ENCODE measurements at places on chromosomes 3 and 15. TPM values are rescaled to one million over a fixed set of nuclear protein-coding genes. Genes with fewer than 3 reads are reported as not detected.

The H1-8 gene
- total RNA-seq = not detected

The XIRP1 gene
- total RNA-seq = not detected

The THAP10 gene
- total RNA-seq = 1.4 TPM

The CTXND1 gene
- total RNA-seq = 0.42 TPM

The CHL1 gene
- total RNA-seq = 7.9 TPM

The PLA2G4B gene
- 4.1 TPM for total RNA-seq

The AP4E1 gene
- 10.7 TPM for total RNA-seq

The LRTM1 gene
- not detected for total RNA-seq

- no peak for DNase-seq
Observed at GRCh38 chr3:66553441-66554113, 52.8 kb upstream of the LRIG1 start.

DNA sequence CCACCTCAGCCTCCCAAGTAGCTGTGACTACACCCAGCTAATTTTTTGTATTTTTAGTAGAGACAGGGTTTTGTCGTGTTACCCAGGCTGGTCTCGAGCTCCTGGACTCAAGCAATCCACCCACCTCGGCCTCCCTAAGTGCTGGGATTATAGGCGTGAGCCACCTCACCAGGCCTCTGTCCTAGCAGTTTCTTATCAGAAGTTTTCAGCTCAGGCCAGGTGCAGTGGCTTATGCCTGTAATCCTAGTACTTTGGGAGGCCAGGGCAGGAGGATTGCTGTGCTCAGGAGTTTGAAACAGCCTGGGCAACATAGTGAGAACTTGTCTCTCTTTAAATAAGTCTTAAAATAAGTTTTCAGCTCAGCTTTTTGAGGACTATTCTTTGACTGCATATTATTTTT lies 48.4 kb downstream of the SGO1 start:
- no peak for DNase-seq

GRCh38 chr3:183904833-183905780 lies 20.4 kb upstream of the PARL start:
- DNase-seq = no peak

GRCh38 chr15:69114331-69114928 lies 46.0 kb upstream of the GLCE start:
- DNase-seq = no peak

DNA sequence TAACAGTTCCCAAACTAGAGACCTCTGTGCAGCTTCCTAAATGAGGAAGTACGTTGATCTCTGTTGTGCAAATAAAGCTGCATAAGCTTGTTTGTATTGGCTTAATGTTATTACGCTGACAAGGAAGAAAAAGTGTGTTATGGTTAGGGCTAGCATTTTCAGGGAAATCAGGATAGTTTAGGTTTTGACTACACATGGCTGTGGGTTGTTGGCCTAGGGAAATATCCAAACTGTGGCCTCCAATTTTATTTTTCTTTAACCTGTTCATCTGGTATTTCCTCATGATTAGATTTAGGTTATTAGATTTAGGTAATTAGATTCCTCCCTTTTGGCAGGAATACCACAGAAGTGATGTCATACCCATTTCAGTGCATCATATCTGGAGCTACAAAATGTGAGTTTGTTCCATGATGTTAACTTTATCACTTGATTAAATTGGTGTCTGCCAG lies 8.7 kb upstream of the MCCC1 start:
- no peak for DNase-seq

DNA sequence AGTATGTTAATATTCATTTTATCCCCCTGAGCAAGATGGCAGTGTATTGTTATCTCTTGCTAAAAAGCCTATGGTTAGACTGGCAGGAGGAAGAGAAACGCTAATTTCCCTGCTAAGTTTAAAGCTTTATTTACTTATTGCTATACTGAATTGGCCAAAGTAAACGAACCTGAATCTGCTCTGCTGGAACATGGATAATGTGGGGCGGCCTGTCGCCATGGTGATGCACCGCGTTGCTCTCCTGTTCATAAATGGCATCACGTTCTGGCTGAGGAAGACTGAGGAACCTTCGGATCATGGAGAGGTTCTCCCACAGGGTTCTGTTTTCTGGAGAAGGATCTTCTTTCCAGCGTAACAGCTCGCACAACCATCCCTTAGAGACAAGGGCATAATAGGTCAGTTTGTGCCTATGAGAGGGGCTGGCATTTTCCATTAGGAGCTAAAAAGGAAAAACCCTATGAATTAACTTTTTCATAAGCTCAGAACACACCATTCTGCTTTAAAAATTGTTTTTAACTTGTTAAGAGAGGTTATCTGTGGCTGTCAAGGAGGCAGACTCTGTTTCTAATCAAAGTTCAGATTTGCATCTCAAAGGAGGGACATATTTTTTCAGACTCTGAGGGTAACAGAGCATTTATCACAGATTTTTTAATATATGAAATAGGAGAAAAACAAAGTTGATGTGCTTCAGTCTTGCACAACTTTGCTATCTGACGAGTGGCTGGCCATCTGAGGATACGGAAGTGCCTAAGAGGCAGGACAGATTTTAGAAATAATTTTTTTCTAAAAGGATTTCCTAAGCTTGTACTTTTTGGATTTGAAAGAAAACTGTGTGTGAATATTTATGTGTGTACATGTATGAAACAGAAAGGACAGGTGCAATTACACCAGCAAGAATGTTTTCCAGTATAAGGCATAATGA lies 73.1 kb downstream of the SATB1 start:
- peak; percentile 74 for DNase-seq

DNA sequence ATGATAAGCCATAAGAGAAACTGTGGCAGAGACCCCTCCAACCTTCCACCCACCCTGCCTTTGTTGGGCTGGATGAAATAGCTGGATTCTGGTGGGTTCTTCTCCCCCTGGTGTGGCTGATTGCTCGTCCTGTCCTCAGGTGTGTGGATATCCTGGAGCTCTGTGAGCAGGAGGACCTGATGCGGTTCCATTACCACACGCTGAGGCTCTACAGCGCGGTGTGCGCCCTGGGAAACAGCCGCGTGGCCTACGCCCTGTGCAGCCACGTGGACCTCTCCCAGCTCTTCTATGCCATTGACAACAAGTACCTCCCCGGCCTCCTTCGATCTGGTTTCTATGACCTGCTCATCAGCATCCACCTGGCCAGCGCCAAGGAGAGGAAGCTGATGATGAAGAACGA lies 306.3 kb upstream of the CHRM5 start:
- no peak for DNase-seq

DNA sequence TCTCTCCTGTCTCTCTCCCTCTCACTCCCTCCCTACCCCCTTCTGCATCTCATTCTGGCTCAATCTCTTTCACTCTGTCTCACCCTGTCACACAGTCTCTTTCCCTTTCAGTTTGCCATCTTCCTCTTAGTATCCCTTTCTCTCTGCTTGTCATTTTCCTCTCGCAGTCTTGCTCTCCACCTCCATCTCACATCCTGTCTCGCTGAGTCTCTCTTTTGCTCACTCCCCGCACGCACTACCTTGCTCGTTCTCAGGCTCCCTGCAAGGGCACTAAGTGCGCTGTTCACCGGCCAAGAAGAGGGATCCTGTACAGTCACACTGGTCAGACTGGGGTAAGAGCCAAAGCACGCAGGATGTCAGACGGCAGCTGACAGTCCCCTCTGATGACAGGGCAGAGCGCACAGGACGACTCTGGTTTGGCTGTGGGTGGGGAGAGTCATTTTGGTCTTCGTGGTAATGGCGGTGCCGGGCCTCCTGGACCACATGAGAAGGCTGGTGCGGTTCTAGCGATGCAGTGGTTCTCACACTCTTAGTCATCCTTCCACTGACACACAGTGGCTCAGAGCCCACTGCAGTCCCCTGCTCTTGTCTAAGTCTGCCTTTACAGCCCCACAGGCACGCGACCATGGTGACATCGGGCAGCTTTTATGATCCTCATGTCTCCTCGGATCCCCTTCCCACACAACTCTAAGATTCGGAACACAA lies 356.8 kb downstream of the FOXP1 start:
- no peak for DNase-seq

- no peak for DNase-seq
Observed at GRCh38 chr15:32885713-32886112, 167.9 kb downstream of the GREM1 start.

DNA sequence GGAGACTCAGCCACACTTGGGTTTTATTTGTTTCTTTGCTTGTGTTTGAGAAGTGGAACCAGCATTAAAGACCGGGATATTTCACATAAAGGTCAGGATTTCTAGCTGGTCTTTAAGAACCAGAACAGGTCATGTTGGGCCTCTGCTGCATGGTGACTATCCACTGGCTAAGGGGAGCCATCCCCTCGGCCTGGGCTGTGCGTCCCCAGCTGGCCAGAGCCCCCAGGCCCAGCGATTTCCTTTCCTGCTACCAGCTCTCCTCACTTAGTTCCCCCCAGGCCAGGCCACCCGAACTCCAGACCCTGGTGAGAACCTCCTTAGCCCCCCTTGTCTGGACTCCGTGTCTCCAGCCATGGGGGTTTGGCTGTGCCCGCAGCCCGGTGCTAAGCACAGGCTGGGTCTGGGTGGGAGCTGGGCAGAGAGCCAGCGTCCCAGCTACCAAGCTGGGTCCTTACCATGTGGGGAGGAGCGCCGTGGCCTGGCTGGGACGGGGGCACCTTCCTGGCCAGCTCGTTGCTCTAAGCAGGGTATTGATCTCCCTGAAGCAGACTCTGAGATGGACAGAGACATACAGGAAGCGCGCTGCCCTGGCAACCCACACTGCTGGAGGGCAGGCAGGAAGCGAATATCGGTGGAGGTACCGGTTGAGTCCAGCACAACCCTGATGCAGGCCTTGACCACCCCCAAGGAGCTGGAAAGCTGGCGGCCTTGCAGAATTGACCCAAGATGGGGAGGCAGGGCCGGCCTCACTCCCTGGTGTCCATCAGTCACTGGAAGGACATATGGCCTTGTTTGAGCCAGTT lies 49.4 kb downstream of the KLF15 start:
- DNase-seq = no peak

- DNase-seq = no peak
Observed at GRCh38 chr15:28943146-28943545, 57.4 kb downstream of the APBA2 start.

GRCh38 chr3:38343797-38344594 lies 2.6 kb upstream of the XYLB start:
- DNase-seq = no peak

- peak; percentile 81 for DNase-seq
Observed at GRCh38 chr15:57306161-57306943, 70.0 kb upstream of the CGNL1 start.
